ENCODE measurements at places on chromosomes 3 and 15.

GRCh38 chr3:183214277-183214612 is 38.8 kb upstream of the B3GNT5 start:
- DNase-seq: no peak

DNA sequence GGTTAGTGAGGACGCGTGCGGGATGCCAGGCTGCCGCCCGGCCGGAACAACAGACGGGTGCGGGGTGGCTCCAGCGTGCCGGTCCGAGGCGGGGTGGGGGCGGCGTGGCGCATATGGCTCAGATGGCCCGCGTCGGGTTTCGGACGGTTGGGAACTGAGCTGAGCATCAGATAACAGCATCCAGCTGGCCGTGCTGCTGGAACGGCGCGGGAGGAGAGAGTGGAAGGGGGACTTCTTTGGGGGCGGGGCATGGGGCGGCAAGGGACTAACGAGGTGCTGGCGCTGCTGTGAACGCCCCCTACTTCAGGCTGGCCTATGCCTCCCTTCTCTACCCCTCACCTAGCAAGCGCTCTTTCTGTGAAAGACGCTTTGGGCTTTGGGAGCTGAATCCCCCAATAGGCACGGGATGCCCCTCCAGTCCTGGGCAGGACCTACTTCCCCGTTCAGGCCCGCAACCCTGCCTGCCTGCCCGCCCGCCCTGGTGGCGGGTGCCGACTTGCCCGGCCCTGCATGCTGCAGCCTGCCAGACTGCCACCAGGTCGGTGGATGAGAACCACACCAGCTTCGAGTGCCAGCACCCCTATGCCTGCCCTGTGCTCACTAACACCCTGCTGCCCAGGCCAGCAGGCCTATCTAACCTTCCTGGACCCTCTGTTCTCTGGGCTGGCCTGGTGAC is 542 bp downstream of the INKA1 start:
- peak; percentile 12 for DNase-seq

DNA sequence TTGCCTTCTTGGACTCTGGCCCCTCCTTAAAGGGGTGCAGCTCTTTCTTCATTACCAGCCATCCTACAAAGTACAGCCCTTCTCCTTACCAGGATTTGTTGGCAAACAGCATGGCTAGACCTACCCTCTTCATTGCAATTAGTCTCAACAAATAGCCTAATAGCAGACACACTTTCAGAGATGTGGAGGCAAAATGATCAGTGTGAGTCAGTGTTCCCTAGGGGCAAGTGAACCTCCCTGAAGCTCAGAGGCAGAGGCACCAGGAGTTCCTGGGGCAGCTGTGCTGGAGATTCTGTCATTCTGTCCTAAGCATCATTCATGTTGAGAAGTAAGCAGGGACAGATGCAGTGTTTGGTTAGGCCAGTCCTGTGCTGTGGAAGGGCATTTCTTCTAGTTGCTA is 14.6 kb upstream of the MECOM start:
- no peak for DNase-seq

GRCh38 chr15:63979262-63979793 is 67.0 kb downstream of the DAPK2 start:
- no peak for DNase-seq

DNA sequence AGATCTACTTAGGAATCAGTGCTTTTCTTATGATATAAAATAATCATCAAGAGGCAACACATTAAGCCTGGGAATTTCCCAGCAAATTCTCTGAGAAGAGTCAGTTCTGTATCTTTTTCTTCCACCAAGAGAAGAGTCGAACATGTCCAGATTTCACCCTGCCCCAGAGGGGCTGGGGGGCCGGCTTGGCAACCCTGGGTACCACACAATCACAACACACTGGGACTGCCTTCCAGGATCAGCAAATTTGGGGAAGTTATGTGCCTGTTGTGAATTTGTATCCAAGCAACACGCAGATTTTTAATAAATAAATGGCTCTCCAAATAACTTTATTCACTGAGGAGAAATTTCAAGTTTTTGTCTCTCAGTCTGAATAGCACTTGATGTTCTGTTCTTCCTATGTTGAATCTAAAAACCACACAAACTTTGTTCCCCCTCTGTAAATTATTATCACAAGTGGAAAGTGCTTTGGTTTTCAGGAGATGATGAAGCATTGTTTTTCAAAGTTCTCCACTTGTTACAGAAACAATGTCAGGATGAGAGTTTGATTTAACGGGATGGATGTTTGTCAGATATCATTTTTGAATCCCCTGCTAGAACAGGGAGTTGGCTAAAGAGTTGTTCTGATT is 357.2 kb downstream of the ZNF385D start:
- no peak for DNase-seq

- no peak for DNase-seq
These were observed 182.3 kb downstream of the OR4M2 start for GRCh38 chr15:22262613-22263020.

DNA sequence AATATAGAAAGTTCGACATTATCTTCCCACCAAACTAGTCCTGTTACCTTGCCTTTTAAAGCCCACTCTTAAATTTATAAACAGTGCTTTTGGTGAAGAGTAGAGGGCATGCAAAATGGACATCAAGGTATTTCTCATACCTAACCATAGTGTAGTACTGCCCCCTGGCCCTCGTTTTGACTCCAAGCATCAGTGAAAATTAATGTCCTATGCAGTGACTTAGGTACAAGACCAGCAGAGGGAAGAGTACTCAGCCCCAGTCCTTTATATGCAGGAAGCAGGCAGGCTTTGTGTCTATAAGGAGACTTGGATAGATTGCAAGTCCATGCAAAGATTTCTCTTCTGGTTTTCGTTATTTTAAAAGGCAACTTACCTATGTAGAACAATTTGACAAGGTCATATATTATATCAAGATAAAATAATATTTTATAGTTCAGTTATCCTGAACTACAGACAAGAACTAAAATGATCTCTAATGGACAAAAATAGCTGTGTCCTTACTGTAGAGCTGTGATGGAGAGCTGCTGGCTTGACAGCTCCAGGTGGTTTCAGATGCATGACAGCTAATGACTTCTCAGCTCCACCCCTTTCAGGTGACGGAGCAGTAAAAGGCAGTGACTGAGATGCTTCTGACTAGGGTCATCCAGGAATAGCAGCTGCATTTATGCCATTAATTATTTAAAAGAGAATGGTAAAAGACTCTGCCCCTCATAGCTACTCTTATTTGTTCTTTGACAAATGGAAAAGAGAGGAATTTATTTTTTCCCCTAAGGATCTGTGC is 646.1 kb downstream of the SQOR start:
- no peak for DNase-seq

GRCh38 chr3:160159806-160160205 is 65.4 kb upstream of the C3orf80 start:
- DNase-seq: no peak

DNA sequence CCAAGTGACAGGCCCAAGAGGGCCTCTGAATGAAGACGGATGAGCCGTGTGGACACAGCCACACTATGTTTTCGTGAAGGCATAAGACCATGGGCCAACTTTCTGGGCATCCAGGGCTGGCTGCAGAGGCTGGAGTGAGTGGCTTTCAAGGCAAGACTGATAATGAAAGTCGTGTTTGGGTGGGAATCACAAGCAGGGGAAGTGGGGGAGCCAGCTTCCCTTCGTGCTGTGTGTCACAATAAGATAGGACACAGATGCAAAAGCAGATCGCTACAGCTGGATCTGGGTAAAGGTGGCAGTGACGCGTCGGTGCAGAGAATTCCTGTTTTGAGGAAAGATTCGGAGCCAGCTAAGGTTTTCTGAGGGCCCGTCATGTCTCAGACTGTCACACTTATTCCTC is 309.8 kb upstream of the CTDSPL start:
- no peak for DNase-seq

GRCh38 chr3:25473246-25473645 is 45.2 kb downstream of the RARB start:
- no peak for DNase-seq

GRCh38 chr15:98800437-98801233 is 152.3 kb downstream of the IGF1R start:
- peak; percentile 87 for DNase-seq

GRCh38 chr3:108073764-108074431 is 16.9 kb downstream of the CD47 start:
- no peak for DNase-seq

DNA sequence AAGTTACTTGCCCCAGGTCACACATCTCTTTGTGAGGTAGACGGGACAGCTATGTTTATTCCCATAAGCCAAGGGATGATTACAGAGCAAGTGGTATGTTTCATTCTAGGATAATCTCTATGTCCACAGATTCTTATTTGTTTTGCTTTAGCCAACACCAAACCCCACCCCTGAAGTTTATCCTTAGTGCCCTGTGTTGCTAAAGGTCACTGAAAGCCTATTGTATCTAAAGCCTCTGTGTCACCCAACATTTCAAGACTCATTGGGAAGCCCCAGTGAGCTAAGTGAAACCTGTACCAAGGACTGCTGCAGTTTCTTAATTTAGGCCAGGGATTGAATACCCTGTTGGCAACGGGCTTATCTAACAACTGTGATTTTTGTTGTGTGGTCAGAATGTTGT is 135.6 kb downstream of the ADAMTS9 start:
- no peak for DNase-seq

- no peak for DNase-seq
These were observed 272.6 kb downstream of the SUCLG2 start for GRCh38 chr3:67381667-67382272.

GRCh38 chr3:170469151-170470062 is 50.7 kb downstream of the CLDN11 start:
- DNase-seq: peak; percentile 12

DNA sequence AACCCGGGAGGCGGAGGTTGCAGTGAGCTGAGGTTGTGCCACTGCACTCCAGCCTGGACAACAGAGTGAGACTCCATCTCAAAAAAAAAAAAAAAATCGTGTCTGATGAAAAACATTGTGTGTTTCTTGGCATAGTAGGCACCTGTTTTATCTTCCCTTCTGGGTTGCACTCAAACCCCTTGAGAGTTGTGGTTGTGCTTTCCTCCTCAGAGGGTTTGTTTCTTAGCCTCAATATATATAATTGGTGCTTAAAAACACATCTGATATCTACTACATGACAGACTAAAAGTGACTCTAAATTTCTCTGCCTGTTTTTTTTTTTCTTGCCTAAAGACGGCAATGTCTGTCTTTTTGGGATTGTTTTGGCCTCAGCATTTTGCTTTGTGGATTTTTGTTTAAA is 7.6 kb downstream of the NR1D2 start:
- no peak for DNase-seq

DNA sequence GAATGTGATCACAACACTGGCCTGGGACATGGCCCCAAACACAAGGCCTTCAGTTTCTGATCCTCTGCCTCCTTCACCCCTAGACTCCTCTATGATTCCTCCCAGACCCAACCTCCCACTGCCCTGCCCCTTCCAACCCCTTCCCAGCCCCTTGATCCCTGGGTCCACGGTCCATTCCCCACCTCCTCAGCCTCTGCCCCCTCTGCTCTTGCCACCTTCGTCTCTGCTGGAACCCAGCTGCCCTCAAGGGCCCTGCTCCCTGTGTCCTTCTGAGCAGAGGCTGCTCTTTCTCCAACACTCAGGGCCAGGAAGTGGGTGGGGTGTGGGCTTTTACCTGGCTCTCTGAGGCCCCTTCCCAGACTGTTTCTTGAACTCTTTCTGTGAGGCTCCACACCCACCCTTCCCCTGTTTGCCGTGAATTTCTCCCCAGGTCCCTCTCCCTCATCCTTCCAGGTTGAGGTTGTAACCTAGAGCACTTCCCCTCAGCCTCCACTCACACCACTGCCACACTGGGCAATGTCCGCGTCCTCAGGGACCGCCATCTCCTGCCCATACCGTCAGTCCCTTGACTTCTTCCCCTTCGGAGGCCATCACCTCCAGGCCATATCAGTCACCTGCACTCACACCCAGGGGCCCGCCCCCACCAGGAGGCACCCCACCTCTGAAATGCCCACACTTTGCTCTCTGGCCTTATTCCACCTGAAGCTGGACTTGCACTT is 18.7 kb upstream of the SLCO2A1 start:
- DNase-seq: no peak

- no peak for DNase-seq
These were observed 52.4 kb downstream of the MCCC1 start for GRCh38 chr3:183046883-183047282.

- no peak for DNase-seq
These were observed 47.4 kb downstream of the CMTM8 start for GRCh38 chr3:32285891-32286290.

GRCh38 chr3:16587681-16588060 is 17.6 kb downstream of the DAZL start:
- DNase-seq: no peak

Data from A172 (cell line).